ENCODE measurements at places on chromosomes 6 and 20. TPM values are rescaled to one million over a fixed set of nuclear protein-coding genes. Genes with fewer than 3 reads are reported as not detected.

Gene RAMACL
- total RNA-seq: 2.0 TPM

Gene CLPSL2
- total RNA-seq: not detected

Gene GPLD1
- total RNA-seq: 0.46 TPM

Gene PPP1R14C
- total RNA-seq: 7.4 TPM

Gene LAMP5
- total RNA-seq: 0.69 TPM
